Activated T-helper 1 cell treated with Interleukin-2 at 50 U/mL for 16 hours (primary cell): ENCODE measurements at places on chromosomes 6 and 20.

DNA sequence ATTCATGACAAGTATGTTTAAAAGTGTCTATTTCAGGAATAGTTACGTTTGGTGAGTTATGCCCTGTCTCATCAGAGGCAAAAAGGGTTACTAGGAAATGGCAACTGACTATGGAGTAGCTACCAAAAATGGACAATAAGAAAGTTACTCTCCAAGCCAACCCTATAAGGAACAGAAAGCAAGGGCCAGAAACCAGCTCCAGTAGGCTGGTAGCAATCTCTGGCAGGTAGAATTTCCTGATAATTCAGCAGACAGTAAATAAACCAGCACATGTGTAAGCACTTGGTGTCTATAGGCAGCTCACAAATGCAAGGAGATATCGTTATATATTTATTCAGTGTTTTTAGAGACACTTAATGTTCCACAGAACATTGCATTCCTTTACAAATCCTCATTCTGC is 20.3 kb downstream of the SOX4 start:
- DNase-seq, result no peak

- DNase-seq, result no peak
These were observed 789.2 kb downstream of the MAFB start for GRCh38 chr20:39899881-39900280.

DNA sequence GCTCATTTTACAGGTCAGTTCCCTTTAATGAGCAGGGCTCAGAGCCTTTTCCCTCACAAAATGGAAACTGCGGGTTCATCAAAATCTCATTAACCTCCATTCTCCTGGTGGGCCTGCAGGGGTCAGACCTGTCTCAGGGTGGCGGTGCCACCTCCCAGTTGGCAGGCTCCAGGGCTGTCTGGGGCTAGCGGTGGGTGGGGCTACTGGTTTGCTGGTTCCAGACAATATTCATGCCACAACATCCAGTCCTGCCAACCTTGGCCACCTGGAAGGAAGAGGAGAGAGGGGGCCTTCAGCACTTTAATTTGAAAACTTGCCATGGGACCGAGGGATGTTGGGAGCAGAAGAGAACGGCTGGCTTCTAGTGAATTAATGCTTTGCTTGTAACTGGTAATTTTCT is 41.9 kb upstream of the CTNNBL1 start:
- no peak for DNase-seq

DNA sequence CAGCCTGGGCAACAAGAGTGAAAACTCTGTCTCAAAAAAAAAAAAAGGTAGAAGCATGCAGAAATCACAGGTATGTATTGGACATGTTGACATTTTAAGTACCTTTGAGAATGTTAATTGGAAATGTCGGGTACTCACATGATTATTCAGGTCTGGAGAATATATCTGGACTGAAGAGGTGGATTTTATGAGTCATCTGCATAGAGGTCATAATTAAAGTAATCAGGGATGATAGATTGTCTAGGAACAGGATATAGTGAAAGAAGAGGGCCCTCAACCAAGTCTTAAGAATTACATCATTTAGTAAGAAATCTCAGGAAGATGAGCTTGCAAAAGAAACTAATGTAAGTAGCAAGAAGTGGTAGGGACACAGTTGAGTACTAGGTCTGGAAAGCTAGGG is 212.5 kb downstream of the UTRN start:
- DNase-seq, result no peak

- DNase-seq, result no peak
These were observed 609.0 kb downstream of the DHX35 start for GRCh38 chr20:39571171-39571570.

DNA sequence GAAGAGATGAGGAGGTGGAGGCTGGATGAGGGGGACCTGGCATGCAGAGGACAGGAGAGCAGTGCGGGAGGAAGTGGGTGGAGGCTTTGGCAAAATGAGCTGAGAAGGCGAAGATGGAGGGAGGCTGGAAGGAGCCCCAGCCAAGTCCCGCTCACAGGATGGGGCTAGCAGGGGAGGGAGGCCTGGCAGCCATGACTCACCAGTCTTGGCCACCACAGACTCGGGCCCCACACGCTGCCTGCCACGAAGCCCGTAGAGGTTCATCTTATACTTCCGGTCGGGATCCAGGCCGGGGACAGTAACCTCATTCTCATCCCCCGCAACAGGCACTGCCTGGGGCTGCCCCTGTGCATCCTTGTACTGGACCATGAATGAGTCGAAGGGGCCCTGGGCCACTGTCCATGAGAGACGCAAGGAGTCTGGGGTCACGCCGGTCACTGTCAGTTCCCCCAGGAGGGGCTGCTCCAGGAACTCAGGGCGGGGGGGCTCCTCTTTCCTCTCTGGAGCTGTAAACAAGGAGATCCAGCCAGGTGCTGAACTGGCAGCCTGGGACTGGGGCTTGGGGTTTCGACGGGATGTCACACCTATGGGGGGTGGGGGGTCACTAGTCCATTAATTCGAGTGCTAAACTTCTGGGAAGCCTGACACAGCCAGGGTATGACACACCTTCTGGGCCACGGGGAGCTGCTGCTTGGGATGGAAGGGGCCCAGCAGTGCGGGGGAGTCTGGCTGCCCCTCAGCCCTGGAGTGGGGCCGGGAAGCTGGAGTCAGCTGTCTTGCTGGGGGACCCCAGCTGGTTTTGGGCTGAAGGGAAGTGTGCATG is 27.8 kb downstream of the TNXB start:
- DNase-seq, result no peak

GRCh38 chr20:19737025-19737424 is 21.0 kb upstream of the RIN2 start:
- DNase-seq, result no peak

GRCh38 chr6:10048370-10049297 is 366.2 kb downstream of the TFAP2A start:
- DNase-seq, result no peak
